Activated naive CD4-positive, alpha-beta T cell (primary cell): ENCODE measurements at places on chromosomes 1 and 21.

DNA sequence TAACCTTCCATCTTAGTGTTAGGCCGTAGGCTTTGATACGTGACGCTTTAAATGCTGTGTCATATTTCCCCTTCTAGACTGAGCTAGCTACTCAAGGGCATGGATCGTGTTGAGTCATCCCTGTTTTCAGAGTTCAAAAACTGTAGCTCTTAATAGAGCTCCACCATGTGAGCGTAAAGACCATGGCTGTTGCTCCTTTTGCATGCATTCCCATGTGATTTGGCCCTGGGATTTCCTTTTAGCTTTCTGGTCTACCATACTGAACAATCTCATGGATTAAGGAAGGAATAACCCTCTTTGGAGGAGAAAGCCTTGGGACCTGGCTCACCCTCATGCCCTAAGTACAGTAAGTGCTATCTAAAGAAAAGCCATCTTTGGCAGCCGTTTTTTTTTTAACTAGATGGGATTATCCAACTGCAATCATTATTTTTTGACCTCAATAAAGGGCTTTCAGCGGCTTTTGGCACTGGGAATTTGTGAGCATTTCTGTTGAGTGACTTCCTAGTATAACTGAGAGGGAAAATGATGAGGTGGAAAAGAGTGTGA is 76.6 kb downstream of the PLPP3 start:
- no peak for DNase-seq

- no peak for DNase-seq
Observed at GRCh38 chr1:147619741-147620140, 50.6 kb downstream of the ACP6 start.

DNA sequence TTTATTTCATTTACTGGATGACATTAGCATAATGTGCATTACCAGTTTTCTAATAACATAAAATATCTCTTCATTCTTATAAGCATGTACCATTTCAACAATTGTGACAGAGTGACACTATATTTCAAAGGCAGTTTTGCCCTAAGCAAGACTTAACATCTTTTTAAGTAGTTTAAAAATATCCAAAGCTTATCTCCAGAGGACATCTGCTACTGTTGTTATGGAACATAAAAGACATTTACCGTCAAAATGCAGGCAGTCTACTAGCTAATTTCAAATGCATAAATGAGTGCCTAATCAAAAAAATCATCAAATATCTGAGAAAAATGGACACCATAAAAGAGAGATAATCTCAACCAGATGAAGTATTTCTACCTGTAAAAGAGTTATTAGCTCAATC is 782.4 kb upstream of the BRINP3 start:
- no peak for DNase-seq

- DNase-seq = no peak
Observed at GRCh38 chr1:62269439-62269838, 49.8 kb downstream of the KANK4 start.

- DNase-seq = no peak
Observed at GRCh38 chr21:45455674-45456583, 51.0 kb downstream of the COL18A1 start.

GRCh38 chr1:55958498-55958897 is 620.9 kb downstream of the PLPP3 start:
- DNase-seq = no peak

DNA sequence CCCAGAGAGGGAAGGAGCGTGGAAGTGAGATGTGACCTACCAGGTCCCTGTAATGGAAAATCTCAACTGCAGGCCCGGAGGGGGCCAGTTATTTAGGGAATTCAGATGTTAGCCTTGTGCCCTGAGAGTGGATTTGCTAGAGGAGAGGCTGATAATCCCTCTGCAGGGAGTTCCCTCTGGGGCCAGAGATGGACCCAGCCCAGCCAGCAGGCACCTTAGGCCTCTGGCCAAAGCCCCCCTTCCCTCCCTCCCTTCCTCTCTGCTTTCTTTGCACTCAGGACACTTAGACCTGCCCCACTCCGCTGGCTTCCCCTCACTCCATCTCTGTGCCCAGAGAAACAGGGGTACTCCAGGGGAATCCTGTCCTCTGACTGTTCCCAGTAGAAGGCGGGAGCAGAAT is 1.5 kb upstream of the ATP1A2 start:
- DNase-seq = no peak

GRCh38 chr1:154306151-154306550 is 14.7 kb upstream of the AQP10 start:
- no peak for DNase-seq

DNA sequence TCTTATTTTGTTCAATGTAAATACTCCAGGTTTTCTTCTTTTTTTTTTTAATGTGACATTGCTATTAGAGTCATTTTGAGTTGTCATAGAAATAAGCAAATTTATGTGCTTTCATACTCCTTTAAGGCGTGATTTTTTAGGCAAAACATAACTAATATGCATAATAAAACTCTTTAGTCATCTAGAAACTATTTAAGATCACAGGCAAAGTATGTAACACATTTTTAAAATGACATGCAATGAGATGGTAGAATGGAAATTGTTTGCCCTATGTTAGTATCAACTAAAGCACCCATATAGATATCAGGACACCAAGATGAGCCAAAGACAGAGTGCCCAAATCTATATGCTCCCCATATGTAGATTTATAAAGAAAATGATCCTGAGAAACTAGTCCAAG is 41.5 kb upstream of the SGIP1 start:
- DNase-seq = no peak

DNA sequence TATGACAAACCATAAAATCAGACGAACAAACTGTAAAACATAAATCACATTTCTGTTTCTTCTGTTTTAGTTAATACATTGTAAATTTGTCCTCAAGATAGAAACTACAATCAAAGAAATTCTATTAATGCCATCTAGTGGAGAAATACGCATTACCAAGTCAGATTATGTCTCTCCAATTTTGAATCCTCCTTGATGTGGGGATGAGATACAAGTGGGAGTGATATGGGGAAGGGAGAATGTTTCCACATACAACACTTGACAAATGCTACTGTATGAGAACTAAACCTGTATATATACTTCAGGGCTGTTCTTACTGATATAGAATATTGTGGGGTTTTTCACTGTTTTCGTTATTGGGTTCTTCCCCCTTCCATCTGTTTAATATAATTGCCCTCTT is 2.6 kb downstream of the HFM1 start:
- DNase-seq = no peak

- DNase-seq = no peak
Observed at GRCh38 chr1:207649865-207650580, 5.1 kb downstream of the CR1L start.

DNA sequence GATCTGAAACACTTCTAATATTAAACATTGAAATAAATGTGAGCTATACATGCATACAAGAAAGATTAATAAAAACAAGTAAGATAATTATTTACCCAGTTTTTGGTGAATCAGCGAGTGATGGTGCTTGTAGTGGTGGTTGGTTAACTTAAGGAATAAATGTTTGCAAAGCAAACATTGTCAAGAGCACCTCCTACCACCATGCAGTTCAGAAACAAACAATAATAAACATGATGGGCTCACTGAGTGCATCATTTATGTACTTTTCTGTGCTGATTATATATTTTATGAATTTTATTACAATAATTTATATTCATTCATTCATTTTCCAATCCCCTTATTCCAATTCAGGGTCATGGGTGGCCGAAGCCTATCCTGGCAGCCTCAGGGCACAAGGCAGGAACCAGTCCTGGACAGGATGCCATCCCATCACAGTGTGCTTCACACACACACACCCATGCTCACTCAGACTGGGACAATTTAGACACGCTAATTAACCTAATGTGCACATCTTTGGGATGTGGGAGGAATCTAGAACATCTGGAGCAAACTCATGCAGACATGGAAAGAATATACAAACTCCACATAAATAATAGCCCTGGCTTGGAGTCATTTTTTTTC is 57.8 kb downstream of the ZMYM4 start:
- no peak for DNase-seq

DNA sequence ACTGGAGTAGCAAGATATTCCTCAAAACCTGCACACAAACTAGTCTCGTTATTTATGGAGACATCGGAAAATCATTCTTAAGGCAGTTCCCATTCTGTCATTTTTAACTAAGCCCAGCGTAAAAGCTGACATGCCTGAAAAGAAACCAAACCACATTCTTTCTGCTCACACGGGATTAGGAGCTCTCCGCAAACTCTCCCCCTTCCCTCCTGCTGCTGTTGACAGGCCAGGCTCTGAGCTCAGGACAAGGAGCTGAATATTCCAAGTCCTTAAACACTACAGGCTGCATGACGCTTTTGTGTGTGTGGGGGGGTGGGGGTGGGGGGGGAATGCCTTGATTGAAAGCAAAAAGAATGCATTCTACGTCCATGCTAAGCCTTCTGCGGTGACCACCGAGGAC is 5.2 kb downstream of the OLIG1 start:
- DNase-seq = no peak

DNA sequence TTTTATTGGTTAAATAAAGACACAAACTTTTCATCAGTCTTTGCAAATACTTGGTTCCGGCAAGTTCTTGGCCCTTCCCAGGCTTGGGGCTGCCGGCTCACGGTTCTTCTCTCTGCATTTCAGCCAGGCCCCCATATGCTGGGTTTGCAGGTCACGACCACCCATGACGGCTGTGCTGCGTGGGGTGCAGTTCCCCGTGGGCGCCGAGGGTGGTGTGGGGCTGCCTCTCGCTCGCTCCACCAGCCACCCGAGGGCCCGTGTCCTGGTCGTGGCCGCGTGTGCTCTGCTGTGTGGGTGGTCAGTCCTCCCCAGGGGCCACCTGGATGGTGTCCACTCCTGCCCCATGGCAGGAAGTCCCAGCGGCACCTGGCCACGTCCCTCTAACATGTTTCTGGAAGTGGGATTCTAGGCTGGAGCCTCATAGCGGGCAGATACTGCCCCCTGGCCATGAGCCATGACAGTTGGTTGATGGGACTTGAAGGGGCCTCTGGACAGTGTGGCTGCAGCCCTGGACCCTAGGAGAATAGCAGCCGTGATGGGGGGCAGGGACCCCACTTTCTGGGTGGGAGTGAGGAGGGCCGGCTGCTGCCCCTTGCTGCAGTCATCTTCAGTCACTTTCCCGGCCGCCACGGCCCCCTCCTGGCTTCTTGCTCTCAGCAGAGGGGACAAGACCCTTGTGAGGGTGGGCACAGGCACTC is 46.3 kb downstream of the SKI start:
- DNase-seq = no peak

GRCh38 chr21:26881504-26882228 is 36.5 kb upstream of the ADAMTS1 start:
- DNase-seq = no peak

- no peak for DNase-seq
Observed at GRCh38 chr1:32014948-32015273, 1.2 kb downstream of the KHDRBS1 start.

DNA sequence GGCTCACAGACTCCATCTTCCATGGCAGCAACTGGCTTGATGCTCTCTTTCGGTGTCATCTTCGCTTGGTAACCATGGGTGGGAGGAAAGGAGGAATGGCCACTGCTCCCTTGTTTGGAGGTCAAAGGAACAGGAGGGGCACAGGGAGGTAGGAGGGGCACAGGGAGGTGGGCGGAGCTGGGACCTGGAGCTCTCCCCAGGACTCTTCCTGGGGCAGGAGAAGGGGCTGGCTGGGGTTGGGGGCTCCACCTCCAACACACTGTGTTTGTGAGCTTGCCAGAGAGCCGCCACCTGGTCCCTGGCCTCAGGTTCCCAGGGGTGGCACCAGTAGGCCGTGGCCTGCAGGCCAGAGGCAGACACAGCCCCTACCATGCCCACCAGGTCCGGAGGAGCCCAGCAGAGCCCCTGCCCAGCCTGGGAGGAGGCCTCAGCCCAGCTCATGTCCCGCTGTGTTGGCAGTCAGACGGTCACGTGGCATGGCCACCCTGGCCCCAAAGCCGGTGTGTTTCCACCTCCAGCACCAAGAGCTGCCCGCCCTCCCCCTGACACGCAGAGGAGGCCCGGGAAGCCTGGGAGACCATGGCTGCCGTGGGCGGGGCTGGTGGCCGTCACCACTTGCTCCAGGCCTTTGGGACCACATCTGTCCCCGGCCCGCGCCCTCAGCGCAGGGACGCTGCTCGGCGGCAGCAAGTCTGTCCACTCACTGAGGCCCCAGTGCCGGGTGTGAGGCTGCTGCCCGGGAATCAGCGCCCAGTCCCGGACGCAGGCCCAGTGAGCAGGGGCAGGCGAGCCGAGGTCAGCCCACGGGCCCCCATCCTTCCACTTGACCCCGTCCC is 73.9 kb downstream of the MORN1 start:
- DNase-seq = no peak

DNA sequence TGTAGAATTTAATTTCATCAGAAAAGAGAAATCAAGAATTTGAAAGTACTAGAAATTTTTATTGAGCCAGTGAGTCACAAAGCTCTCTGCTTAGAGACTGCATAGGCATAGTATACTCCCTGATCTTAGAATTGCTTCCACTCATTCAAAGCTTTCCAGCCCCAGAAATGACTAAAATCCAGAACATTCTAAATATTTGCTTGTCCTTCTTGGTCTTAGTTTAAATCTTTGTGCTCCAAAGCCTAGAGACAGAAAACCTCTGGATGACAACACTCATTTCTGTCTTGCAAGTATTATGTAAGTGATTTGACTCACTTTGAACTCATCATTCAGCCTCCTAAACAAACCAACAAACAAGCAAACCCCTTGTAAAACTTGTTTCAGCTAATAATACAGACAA is 74.2 kb downstream of the PTPRC start:
- DNase-seq = no peak

DNA sequence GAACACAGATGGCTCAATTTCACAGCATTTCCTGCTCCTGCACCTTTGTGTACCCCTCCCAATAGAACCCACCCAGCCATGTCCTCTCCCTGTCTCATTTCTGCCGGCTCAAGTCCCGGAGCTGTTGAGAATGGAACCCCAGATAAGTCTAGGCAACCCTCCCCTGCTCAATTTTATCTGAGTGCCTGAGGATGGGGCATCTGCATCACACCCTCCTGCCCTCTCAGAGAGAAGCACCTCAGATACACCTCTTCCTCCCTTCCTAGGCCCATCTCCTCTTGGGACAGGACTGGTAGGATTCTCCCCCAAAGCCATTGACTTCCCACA is 1.1 kb downstream of the KIF21B start:
- no peak for DNase-seq
